Fibroblast of skin of right quadriceps (primary cell): ENCODE measurements at places on chromosomes 6 and 20.

DNA sequence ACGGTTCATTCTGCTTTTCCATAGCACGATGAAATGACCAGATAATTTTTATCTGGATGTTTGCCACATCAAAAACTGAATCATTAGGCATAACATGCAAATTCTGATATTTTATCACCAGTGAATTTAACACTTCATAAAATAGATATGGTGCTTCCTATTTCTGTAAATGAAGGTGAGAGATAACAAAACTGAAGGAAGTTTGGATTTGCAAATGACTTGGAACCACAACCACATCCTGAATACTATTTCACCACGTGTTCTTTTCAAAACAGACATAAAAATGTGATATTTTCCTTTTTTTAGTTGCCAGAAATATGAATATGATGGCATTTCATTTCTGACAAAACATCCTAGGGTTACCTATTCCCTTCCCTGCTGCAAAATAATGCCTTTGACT, 146.1 kb downstream of the EDN1 start:
- no peak for DNase-seq

- DNase-seq = no peak
These were observed 304.1 kb downstream of the RFPL4B start for GRCh38 chr6:112651239-112651638.

GRCh38 chr6:43391440-43392031, 22.1 kb upstream of the ZNF318 start:
- peak; percentile 22 for DNase-seq

GRCh38 chr20:1616858-1617434, 2.9 kb downstream of the SIRPB1 start:
- DNase-seq = no peak

DNA sequence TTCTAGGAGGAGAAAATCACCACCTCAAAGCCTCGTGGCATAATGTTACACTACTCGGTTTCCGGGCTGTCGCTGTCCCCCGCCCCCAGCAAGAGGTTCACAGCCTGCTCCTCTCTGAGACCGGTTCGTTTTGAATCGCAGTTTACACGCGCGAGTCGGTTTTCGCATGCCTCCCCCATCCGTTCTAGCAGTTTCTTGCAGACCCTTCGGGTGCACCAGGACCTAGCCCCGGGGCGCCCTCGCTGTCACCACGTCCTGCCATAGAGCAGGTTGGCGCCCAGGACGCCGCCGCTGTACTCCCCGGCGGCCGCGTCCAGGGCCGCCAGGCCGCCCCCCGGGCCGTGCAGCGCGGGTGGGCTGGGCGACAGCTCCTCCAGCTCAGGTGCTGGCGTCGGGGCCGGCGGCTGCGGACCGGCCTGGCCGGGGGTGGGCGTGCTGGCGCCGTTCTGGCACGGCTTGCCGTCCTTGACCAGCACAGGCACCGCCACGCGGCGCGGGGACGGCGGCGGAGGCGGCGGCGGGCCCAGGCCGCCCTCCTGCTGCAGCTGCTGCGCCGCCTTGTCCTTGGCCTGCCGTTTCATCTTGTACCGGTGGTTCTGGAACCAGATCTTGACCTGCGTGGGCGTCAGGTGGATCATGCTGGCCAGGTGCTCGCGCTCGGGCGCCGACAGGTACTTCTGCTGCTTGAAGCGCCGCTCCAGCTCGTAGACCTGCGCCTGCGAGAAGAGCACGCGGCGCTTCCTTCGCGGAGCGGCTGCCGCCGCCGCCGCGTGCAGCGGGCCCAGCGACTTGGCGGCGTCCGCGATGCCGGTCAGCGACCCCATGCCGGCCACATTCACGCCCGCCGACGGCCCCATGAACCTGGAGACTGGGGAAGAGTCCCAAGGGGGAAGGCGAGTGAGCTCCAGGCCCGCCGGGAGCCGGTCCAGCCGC, 1.4 kb downstream of the NKX2-4 start:
- DNase-seq = no peak

DNA sequence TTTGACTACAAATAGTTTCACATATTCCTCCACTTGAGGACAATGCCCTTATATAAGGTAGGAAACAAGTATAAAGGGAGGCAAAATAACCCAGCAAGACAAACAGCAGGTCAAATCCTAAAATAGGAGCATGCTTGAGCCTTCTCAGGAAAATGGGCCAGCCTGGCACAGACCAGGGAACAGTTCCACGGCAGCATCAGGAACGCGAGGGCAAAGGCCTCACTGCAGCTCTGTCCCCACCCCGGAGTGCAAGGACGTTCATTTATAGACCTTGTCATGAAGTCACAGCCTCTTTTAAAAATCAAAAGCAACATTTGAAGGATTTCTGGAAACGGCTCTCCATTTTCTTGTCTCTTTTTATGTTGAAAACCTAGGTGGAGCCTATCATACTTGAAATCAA, 17.1 kb downstream of the PDE10A start:
- no peak for DNase-seq

- DNase-seq = peak; percentile 19
These were observed 155.5 kb downstream of the THBS2 start for GRCh38 chr6:169098116-169098515.
